ENCODE measurements at places on chromosomes 13 and 19. TPM values are rescaled to one million over a fixed set of nuclear protein-coding genes. Genes with fewer than 3 reads are reported as not detected.
A peak's percentile ranks its signal among the peaks of the same experiment; 100 is the strongest.

- no peak for DNase-seq
Measured at GRCh38 chr13:50179977-50180376, 164.7 kb downstream of the KCNRG start.

- peak; percentile 89 for DNase-seq
Measured at GRCh38 chr13:110323172-110323891, 16.2 kb downstream of the COL4A2 start.

- no peak for DNase-seq
Measured at GRCh38 chr13:66887088-66887487, 343.0 kb downstream of the PCDH9 start.

CGB1 gene
- total RNA-seq, result not detected
